Glutamatergic neuron (in vitro differentiated cells): ENCODE measurements at places on chromosomes 5 and 9. TPM values are rescaled to one million over a fixed set of nuclear protein-coding genes. Genes with fewer than 3 reads are reported as not detected.

GRCh38 chr9:14349447-14350348, 35.8 kb upstream of the NFIB start:
- DNase-seq, result no peak

- no peak for DNase-seq
These were observed 904 bp upstream of the BSPRY start for GRCh38 chr9:113348437-113348836.

GRCh38 chr5:107997338-107997980, 326.7 kb upstream of the EFNA5 start:
- no peak for DNase-seq

GRCh38 chr9:123407217-123407851, 51.3 kb downstream of the CRB2 start:
- DNase-seq, result peak; percentile 14

GRCh38 chr5:84149094-84149493, 235.6 kb downstream of the EDIL3 start:
- DNase-seq, result no peak

- no peak for DNase-seq
These were observed 82.2 kb upstream of the IL12B start for GRCh38 chr5:159412284-159413046.

- DNase-seq, result no peak
These were observed 103.7 kb downstream of the SIL1 start for GRCh38 chr5:139094154-139095131.

DNA sequence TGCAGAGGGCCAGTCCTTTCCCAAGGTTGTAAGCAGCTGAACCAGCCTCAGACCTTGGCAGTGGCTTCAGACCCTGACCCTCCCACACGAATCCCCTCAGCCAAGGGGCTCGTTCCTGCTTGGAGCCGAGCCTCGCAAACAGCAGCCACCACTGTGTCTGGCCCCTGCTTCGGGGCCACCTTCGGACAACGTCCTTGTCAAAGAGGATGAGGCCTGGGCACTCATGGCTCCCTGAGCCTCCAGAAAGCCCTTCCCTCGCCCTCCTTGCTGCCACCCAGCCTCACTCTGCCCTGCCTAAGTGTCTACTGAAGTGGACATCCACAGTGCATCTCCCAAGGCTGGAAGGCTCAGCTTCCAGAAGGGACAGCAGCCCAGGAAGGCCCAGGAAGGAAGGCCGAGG, 161.7 kb downstream of the OLFM1 start:
- DNase-seq, result no peak

GRCh38 chr5:50767588-50767987, 101.2 kb downstream of the PARP8 start:
- DNase-seq, result no peak

DNA sequence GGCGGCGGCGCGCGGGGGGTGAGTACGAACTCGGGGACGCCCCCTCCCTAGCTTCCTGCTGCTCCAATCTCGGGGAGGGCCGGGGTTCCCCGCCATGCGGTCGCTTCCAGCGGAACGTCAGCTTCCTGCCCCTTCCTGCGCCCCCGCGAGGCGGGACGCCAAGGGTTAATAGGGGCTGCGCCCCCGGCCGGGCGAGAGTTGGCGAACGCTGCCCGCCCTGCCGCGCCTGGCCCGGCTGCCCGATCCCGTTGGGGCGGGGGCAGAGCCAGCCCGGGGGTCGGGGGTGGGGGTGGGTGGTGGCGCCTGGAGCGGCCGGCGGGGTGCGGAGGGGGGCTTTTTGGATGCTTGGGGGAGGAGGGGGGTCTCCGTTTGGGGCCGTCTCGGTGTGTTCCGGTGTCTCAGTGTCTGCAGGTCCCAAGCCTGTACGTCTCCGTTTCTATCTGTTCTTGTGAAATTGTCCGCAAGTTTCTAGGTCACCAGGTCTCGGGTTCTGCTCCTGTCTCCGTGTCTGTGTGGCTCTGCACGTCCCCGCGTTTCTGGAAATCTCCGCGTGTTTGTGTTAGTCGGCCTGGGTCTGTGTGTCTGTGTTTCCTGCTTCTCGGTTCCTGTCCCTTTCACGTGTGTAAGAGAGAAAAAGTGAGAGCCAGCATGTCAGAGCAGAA, 789 bp downstream of the COL27A1 start:
- DNase-seq, result no peak

- DNase-seq, result no peak
These were observed 29.8 kb upstream of the SEC16A start for GRCh38 chr9:136512651-136513071.

GRCh38 chr5:109373932-109374331, 35.8 kb downstream of the PJA2 start:
- DNase-seq, result no peak

GRCh38 chr5:64486163-64486562, 19.7 kb upstream of the RGS7BP start:
- DNase-seq, result no peak

- no peak for DNase-seq
These were observed 131.0 kb upstream of the IER5L start for GRCh38 chr9:129309041-129309430.

GRCh38 chr9:93477397-93477796, 24.0 kb upstream of the FAM120AOS start:
- DNase-seq, result no peak

- DNase-seq, result no peak
These were observed 137.4 kb downstream of the LPAR1 start for GRCh38 chr9:110900917-110901316.

Gene SCGB3A2
- 1.2 TPM for total RNA-seq

Gene ADAMTSL1
- 0.91 TPM for total RNA-seq

Gene SLC6A19
- total RNA-seq, result not detected

Gene EGFLAM
- 13.2 TPM for total RNA-seq

Gene LCN12
- total RNA-seq, result 2.9 TPM

Gene SLC46A2
- not detected for total RNA-seq

Gene AGXT2
- not detected for total RNA-seq

Gene CNTNAP3B
- 10.1 TPM for total RNA-seq

Gene RAB14
- total RNA-seq, result 50.7 TPM

Gene SPINK7
- not detected for total RNA-seq

Gene TRPM3
- 3.3 TPM for total RNA-seq
